ENCODE measurements at places on chromosomes 16 and 17.

DNA sequence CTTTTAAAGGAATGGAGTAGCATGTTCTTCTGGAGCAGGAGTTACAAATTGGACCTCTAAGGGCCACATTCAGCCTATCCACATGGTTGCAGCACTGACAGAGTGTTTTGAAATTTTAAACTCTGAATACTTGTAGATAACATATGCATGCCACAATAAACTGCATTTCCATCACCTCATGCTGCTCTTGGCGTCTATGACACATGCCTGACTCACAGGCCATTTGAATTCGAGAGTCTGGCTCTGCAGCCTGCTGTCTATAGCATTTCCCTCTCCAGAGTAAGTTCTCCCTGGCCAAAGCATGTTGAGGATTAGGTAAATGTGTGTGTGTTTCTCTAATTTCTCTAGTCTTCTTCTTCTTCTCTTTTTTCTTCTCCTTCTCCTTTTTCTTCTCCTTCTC, 28.7 kb upstream of the MYOCD start:
- no peak for DNase-seq

GRCh38 chr17:28643983-28644786, 773 bp downstream of the BLTP2 start:
- DNase-seq, result peak; percentile 43

- DNase-seq, result no peak
Observed at GRCh38 chr16:74580833-74581232, 26.1 kb downstream of the GLG1 start.

- no peak for DNase-seq
Observed at GRCh38 chr16:6427621-6428020, 905.0 kb upstream of the RBFOX1 start.

DNA sequence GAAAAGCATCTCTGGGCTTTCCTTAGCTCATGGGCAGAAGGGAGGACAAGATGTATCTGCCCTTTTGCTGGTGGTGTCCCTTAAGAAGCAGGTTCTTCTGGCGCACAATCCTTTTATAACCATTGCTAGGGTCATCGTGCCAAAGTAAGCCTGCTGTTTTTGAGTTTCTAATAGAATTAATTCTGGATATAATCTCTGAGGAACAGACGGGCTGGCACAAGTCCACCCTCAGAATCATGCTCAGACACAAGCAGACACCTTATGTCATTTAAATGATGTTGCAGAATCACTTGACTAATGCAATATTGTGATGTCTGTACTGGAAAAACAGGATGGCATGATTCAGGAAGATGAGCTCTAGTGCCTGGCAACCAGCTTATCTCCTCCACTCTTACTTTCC, 18.8 kb upstream of the MMD start:
- DNase-seq, result no peak

DNA sequence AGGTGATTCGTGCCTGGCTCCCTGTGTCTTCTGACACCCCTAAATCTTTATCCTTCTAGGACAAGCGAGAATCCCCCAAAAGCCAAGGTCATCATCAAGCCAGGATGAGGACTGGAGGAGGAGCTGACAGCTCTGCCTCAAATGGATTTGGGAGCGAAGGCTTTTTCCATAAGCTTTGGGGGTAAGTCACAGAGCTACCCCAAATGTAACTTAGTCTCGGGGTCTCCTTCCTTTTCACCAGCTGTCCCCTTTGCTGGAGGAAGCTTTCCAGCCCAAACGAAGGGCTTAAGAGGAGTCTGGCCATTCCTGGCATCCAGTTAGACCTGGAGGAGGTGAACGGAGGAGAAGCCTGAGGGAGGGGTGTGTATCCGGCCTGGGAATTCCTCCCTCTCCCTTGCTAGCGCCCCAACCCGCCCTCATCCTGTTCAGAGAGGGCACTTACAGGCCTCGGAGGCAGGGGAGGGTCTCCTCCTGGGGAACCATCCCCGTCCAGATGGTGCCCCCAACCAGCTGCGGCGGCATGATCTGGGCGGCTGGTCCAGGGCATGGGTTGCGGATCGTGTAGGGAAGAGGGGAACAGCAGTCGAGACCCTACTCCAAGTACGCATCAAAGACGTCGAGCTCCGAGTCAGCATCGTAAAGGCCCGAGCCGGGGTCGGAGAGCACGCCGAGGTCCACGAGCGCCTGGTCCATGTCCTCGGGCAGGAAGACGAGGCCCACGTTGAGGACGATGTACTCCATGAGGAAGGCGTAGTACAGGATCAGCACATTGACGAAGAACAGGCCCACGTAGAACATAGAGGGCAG, 938 bp downstream of the DEXI start:
- DNase-seq, result no peak

- no peak for DNase-seq
Observed at GRCh38 chr16:78478267-78478861, 378.9 kb downstream of the WWOX start.

- DNase-seq, result no peak
Observed at GRCh38 chr16:58501242-58502131, 1.5 kb downstream of the NDRG4 start.

DNA sequence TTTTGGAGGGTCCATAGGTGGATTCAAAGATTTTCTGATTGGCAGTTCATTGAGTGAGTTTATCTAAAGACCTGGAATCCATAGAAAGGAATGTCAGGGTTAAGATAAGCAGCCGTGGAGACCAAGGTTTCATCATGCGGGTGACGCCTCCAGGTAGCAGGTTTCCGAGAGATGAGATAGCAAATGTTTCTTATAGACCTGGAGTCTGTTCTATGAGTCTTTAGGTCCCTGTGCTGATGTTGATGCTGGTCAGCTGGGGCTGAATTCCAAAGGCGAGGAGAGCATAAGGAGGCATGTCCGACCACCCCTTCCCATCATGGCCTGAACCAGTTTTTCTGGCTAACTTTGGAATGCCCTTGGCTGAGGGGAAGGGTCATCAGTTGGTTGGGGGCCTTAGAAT, 80.2 kb downstream of the RAP1GAP2 start:
- no peak for DNase-seq

- no peak for DNase-seq
Observed at GRCh38 chr16:85078226-85078625, 34.0 kb downstream of the CIBAR2 start.

DNA sequence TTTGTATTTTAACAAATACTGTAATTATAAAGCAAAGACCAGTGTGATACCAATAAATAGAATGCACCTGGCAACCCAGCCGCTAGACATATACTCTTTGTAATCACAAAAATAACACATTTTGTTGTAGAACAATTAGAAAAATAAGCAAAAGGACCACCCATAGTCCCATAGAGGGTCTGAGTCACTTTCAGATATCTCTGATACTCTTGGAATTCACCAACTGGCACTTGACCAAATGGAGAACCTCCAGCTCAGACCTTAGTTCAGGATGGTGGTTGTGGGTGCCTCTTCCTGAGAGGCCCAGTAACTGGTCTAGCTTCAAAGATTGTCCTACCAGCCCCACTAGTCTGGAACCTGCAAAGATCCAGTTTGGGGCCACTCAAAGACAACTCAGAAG, 789 bp upstream of the TERF2 start:
- no peak for DNase-seq

DNA sequence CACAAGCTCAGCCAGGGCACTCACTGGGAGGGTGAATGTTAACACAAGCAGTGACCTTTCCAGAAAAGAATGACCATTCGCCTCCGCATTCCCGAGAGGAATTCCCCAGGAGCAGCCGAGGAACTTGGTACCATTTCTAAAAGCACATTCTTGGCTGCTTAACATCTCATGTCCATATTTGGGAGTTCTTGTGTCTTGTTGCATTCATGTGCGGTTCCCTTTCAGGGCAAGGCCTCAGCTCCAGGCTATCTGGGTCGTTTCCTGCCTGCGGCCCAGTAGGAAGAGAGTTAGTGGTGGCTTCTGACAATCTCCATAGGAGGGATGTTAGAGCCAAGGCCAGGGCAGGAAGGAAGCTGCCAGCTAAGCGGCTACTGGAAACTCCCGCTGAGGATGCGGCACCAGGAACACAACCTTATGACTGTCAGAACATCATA, 27.8 kb upstream of the MEAK7 start:
- DNase-seq, result peak; percentile 6

DNA sequence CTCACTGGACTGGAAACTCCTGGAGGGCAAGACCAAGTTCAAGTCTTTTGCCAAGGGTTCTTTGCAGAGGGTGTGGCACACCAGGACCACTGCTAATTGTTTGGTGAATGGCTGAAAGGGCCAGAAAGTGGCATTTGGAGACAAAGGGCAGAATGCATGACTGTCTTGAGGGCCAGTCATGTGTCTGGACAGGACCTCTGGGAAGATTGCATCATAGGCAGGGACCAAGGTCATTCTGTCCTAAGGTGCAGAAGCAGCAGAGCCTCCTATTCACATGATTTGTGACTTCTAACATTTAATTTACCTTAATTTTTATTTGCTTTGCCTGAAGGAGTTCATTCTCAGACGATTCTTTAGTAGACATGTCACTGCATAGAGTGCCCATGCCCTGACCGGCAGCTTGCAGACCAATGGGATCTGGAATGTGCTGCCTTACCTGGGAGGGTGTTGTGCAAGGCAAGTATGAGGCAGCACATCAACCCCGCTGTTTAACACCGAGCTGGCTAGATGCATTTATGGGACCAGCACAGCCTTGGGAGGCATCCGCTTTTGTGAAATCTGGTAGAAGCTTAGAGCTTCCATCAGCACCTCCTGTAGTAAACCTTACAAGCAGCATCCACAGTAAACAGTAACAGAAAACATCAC, 62.3 kb upstream of the MAF start:
- no peak for DNase-seq

DNA sequence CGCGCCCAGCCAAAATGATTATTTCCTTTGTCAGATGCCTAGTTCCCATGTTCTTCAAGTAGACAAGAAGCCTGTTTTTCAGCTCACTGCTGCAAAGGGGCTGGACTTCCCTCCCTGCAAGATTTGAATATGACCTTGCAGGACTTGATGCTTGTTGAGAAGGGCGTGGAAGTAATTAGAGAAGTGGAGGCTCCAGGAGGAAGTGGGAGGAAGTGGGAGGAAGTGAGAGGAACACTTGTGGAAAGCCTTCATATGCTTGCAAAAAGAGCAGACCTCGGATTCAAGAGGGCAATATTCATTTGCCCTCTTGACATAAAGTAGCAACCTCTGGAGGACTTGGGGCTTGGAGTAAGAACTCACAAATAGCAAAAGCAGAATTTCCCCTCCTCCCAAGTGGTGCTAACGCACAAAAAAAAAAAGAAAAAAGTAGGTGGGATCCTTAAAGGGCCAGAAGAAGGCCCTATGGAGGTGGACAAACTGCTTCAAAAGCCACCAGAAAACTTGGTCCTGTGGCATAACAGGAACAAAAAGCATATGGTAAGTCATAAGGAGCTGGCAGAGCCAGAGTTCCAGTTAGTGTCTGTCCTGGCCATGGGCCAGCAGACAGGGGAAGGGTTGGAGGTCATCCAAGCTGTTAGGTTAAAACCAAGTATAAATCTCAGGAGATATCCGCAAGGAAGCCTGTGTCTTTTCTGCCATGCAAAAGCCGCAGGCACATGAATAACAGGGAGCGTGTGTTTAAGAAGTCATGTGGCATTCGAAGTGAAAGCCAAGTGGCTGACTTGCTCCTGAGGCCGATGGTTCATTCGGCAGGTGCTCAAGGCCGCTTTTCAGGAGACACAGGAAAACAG, 20.6 kb upstream of the PRKAR1A start:
- no peak for DNase-seq

DNA sequence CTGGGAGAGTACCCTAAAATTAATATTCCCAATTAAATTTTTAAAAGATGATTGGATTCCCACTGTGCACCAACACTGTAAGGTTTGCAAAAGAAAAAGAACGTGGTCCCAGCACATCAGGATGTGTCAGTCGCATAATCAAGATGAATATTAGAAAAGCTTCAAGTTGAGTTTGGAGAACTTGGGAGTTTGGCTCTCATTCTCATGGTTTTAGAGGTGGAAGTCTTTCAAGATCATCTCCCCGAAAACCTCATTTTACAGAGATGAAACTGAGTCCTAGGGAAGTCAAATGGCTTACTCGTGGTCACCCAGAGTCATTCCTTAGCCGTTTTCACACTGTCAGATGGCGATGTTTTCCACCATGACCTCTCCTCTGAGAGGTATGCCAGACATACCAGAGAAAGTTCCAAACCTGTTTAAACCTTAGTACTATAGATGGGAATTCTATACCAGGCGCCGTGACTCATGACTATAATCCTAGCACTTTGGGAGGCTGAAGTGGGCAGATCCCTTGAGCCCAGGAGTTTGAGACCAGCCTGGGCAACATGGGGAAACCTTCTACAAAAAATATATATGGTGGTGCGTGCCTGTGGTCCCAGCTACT, 1.2 kb downstream of the SEC14L1 start:
- no peak for DNase-seq

DNA sequence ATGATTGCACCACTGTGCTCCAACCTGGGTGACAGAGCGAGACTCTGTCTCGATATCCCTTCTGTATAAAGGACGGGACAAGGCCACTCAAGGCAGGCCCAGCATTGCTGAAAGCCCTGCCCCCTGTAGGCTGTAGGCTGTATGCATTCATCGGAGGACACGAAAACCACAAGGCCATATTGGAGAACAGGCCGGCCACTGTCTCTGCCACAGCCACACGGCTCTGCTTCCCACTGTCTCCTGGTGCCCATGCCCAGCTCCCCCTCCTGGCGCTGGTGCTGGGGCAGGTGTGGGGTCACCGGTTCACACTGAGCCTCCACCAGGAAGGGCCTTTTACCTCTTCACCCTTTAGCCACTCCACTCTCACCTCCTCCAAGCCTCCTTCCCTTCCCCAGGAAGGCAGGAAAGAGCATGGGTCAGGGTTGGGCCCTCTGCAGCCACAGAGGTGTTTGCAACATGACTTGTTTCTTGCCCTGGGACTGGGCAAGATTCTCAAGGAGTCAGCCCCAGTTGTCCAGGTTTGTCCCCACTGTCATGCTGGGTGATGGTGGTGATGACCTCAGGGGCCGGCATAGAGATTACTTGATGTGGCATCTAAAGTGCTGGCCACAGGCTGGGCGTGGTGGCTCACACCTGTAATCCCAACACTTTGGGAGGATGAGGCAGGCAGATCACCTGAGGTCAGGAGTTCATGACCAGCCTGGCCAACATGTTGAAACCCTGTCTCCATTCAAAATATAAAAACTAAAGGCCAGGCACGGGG, 5.3 kb upstream of the NTN3 start:
- no peak for DNase-seq

DNA sequence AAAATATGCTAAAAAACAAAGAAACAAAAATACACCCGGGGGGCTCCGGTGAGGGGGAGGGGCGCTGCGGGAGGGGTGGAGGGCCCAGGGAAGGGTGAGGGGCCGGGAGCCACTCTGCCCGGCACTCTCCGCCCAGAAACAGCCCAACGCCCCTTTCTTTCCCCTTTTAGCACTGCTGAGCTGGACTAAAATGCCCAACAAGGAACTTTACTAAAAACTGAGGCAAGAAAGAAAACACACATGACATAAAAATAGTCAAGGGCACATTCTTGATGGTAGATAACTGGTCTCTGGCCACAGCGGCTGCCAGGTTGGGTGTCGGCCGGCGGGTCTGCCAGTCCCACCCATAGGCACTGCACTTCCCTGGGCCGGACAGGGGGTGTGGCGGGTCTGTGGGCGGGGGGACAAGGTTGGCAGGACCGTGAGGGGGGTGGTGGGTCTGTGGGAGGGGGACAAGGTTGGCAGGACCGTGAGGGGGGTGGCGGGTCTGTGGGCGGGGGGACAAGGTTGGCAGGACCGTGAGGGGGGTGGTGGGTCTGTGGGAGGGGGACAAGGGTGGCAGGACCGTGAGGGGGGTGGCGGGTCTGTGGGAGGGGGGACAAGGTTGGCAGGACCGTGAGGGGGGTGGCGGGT, 20.9 kb downstream of the METRNL start:
- no peak for DNase-seq

GRCh38 chr17:29292071-29292991, 1.6 kb downstream of the NUFIP2 start:
- no peak for DNase-seq
